ENCODE measurements at places on chromosomes 2 and 18.

DNA sequence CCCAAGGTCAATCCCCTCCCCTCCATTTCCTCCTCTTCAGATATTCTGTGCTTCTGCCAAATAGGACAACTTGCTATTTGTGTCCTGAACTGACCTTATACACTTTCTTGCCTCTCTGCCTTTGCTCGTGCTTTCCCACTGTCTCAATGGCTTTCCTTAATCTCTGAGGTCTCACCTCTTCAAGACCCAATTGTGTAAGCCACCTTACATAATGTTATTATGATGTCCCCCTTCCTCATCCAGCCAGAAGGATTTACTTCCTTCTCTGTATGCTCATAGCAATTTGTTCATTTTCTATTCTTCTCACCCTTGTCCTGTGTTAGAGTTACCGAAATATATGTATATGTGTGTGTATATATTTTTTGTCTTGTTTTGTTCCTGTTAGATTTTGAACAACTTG, 26.9 kb upstream of the DARS1 start:
- no peak for DNase-seq

- DNase-seq = no peak
Measured at GRCh38 chr2:85071096-85071495, 62.1 kb upstream of the TCF7L1 start.

GRCh38 chr18:1017227-1018058, 112.8 kb downstream of the ADCYAP1 start:
- DNase-seq = no peak

DNA sequence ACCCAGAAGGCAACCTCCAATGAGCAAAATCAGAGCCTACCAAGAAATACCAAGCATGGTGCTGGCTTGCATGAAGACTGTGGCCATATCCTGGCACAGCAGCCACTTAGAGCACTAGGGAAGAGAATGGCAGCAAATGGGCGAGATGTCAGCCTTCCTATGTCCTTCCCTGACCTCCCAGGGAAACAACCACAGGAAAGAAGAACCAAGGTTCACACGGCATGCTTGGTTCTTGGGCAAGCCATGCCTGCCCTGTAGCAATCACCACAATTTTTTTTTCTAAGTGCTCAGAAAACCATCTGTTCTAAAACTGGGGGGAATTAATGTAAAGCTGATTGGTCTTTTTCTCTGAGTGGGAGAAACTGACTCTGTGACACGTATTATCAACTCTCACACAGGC, 27.8 kb downstream of the GALNT14 start:
- DNase-seq = no peak

- DNase-seq = no peak
Measured at GRCh38 chr2:128198656-128199055, 107.7 kb downstream of the UGGT1 start.

DNA sequence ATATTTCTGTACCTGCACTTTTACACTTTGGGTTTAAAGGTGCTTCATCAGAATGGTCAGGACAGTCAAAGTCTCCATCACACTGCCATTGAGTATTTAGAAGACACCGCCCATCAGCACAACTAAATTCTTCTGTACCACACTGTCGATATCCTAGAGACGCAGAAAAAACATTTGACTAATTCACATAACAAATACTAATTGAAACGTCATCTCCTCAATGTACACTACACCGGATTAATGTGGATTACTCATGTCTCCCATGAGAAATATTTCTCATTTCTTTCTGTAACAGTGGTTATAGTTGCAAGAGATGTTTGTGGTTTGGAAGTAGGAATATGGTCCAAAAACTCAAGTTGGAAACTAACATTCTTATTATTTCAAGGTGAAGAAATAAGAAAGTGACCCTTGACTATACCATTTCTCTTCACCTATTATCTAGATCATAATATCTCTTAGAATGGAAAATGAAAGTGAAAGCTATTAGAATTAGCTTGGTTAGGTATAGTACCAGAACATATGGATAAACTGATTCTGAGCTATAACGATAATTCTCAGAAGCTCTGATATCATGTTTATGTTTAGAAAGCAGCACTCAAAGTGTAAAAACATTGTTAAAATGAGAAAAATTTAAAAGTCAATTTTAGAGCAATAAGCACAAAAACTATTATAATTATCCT, 1627.7 kb downstream of the LRP1B start:
- peak; percentile 69 for DNase-seq

DNA sequence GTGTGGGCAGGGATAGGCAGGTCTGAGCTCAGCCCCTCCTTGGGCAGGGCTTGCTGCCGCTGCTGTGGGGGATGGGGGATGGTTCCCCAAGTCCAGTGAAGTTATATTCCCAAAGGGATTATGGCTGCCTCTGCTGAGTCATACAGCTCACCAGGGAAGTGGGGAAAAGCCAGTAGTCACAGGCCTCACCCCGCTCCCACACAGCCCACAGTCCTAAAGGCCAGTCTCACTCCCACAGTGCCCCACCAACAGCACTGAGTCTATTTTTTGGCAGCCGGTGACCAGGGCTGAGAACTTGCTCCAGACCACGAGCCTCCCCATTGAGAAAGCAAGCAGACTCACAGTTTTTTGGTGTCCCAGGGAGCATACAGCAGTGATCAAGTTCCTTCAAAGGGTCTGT, 173.3 kb downstream of the OSR1 start:
- no peak for DNase-seq

DNA sequence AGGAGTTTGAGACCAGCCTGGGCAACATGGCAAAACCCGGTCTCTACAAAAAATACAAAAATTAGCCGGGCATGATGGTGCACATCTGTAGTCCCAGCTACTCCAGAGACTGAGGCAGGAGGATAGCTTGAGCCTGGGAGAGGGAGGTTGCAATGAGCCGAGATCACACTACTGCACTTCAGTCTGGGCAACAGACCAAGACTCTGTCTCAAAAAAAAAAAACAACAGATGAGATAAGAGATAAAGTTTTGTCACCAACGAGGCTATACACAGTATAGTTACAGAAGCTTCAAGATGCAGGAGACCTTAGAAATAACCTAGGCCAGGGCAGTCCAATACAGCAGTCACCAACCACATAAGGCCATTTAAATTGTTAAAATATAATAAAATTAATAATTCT, 9.4 kb downstream of the FAM124B start:
- no peak for DNase-seq

GRCh38 chr2:105580216-105580615, 164.5 kb upstream of the NCK2 start:
- no peak for DNase-seq

DNA sequence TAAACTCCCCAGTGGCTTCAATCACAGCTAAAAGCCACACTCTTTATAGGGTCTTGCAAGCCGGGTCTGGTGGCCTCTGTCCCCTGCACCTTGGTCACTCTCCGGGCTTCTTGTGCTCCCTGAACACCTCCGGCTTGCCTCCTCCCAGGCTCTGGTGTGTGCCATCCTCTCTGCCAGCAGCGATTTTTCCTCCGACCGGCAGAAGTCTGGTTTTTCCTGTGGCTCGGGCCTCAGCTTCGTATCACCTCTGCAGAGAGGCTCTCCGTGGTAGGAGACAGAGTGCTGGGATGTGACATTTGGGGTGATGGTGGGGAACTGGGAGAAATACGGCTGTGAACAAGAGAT, 58.8 kb upstream of the HPCAL1 start:
- no peak for DNase-seq

GRCh38 chr18:33699372-33699771, 121.4 kb downstream of the ASXL3 start:
- DNase-seq = no peak

- no peak for DNase-seq
Measured at GRCh38 chr18:34493566-34494358, 216.3 kb upstream of the DTNA start.

DNA sequence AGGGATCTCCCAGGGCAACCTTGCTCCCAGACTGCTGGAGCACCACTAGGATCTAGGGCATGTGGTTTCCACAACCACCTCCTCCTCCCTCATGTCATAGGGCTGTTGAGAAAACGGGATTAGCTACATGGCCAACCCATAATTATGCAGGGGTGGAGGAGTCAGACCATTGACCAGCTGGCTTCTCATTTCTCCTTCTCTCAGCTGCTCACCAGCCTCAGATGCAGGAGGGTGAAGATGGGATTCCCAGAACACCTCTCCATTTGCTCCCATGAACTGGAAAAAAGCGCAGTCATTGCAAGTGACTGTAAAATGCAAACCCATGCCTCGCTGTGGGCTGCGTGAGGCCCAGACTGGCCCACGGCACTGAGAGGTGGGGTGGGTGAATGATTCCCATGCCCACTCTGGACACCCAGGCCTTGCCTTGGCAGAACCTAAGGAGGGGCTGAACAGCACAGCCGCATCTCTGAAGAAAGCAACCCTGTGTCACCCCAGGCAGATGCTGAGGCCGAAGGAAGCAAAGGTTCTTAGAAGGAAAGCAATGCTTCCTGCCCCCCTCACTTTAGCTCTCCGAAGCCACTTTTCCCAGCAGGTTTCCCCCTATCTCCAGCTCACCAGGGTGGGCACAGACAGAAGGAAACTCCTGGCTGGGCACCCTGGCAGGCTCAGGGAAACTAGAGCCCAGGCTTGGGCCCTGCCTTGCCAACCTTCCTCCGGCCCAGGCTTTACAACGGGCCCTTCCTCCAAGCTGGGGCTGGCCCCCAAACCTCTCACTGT, 69.6 kb upstream of the RTN4 start:
- DNase-seq = no peak

DNA sequence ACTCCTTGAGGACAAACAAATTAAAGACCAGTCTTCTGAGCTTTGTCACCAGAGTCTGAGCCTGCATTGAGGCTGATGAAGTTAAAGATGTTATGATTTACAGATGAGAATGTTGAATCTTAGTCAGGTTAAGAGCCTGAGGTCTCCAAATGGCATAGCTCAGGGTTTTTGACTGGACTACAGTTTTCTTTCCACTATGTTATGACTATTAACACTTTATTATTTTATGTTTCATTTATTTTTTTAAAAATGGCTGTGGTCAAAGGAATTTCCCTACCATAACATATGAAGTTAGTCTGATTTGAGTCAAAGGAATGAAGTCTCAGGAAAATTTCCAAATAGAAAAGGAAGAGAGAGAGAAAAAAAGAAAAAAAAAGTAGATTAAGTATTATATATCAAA, 39.7 kb upstream of the CWC22 start:
- no peak for DNase-seq

DNA sequence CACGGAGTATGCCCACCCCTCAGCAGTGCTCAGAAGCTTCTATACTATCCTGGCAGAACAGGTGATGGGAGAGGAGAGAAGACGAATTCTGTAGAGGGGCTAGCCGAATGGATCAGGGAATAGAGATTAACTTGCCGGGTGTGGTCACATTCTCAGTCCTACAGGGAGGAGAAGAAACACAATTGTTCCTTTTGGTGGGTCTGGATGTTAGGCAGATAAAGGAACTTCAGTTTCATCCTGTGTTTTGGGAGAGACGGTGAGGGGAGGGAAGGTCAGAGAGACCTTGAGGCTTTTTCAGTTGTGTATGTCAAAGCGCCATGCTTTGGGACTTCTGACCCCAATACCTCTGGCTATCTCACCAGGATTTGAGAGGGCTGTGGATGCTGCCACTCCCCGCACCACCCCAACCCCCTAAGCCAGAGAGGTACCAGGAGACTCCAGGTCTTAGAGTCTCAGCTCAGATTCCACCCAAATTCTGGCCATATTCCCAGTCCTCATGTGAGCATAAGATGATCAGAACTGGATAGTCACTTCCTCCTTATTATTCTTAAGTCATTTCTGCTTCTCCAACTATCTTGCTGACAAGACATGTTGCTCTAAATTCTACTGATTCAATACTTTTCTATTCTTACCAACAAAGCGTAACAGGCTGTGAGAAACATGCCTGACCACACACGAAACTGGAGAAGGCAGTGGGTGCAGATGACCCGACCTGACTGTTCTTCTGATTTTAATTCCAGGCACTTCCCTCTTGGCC, 2.3 kb upstream of the TMEM37 start:
- DNase-seq = peak; percentile 73

- DNase-seq = no peak
Measured at GRCh38 chr2:70477441-70477844, 76.2 kb downstream of the TGFA start.

All from retinal pigment epithelial cell (primary cell).